ENCODE measurements at places on chromosomes 4 and X. TPM values are rescaled to one million over a fixed set of nuclear protein-coding genes. Genes with fewer than 3 reads are reported as not detected.

DNA sequence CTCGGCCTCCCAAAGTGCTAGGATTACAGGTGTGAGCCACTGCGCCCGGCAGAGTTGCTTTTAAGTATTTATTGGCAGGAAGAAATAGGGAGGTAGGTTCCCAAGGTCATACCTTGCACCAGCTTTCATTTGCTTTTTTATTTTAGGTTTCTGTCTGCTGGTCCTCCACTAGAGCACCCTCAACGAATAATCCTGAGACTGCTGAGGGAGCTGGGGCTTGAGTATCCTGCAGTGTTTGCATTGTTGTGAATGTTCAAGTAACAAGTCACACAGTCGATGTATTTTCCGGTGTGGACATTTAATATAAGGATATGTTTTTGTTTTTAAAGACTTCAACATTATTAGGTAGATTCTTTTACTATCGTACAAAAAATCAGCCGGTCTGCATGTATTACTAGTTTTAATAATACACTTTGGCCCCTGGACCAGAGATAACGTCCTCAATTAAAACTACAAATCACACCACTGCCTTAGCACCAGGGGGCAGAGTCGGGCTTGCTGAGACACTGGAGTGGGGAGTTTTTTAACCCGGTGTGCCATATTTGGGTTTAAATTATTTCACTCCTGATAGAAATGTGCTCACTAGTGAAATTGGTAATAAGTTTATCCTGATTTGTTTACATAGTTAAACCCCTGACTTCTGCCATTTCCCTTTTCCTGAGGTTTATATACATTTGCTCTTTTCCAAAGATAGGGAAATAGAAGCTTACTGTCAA, 11.6 kb downstream of the SMIM20 start:
- DNase-seq, result peak; percentile 58

GNRHR gene
- total RNA-seq, result not detected

SMIM10L2A gene
- total RNA-seq, result 1.7 TPM

GRCh38 chr4:185846505-185847150, 34.6 kb upstream of the SORBS2 start:
- no peak for DNase-seq

DNA sequence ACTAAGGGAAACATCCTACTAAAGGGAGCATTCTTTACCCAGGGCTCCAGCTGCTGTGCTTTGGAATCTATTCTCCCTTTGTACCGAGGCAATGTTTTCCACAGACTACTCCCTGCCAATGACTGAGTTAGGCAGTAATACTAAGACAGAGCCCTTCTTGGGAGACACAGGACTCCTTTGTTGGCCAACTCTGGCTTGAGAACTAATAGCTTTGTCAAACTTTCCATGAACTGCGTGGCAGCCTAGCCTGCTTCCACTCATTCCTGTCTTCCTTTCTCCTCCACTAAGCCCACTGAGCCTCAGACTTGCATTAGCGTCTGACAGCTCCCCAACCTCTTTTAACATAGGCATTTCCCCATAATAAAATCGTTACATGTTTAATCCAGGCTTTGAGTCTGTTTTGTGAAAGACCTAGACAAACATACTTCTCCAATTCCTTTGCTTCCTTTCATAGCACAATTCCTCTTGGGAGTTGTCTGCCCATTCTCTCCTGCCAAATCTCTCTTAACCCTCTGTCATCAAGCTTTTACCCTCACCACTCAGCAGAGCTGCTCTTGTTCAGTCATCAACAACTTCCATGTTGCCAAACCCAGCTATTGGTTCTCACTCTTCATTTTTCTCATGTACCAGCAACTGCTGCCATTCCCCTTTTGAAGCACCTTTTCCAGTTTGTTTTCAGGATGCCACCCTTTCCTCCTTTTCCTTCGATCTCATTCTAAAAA, 300.3 kb upstream of the IGFBP7 start:
- DNase-seq, result no peak
